ENCODE measurements at places on chromosomes 12 and 14.
A peak's percentile ranks its signal among the peaks of the same experiment; 100 is the strongest.

GRCh38 chr12:73225371-73225937, 953.3 kb downstream of the TRHDE start:
- no peak for DNase-seq

DNA sequence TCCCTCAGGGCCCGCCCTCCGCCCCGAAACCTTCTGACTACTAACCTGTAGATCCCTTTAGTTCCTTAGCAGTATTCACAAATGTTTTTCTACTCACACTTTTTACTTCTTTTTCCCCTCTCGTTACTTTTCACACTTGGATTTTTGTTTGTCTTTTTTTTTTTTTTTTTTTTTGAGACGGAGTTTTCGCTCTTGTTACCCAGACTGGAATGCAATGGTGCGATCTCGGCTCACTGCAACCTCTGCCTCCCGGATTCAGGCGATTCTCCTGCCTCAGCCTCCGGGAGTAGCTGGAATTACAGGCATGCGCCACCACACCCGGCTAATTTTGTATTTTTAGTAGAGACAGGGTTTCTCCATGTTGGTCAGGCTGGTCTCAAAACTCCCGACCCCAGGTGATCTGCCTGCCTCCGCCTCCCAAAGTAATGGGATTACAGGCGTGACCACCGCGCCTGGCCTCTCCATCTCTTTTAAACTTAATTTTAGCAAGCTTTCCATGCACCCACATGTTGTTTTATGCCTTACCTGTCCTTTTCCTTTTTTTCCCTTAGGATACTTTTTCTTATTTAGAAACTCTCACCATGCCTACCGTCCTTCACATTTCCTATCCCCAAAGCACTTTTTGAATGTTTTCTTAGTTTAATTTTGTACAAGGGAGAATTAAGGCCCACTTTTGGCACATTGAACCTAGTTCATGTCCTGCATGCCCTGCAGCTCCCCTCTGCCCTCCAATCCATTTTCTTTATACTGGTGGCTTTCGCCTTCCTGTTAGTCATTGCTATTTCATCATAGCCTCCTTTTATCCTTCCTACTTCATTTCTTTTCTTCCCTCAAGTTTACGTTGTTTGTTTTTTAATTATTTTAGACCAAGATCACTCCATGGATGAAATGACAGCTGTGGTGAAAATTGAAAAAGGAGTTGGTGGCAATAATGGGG, 1.1 kb downstream of the SP1 start:
- DNase-seq: peak; percentile 62

DNA sequence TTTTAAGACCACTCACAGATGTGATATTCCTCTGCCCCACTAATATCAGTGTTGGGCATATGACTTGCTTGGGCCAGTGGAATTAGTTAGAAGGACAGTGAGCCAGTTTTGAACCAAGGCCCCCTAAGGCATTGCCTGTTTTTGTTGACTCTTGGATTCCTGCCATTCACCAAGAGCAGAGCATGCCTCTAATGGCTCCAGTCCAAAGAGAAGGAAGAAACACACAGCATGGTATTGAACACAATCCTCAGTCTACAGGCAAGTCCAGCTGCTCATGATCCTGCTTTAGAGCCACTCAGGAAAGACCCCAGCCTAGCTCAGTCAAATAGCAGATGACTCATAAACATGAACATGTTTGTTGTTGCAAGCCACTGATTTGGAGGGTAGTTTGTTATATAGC, 1201.5 kb downstream of the BCL11B start:
- no peak for DNase-seq

DNA sequence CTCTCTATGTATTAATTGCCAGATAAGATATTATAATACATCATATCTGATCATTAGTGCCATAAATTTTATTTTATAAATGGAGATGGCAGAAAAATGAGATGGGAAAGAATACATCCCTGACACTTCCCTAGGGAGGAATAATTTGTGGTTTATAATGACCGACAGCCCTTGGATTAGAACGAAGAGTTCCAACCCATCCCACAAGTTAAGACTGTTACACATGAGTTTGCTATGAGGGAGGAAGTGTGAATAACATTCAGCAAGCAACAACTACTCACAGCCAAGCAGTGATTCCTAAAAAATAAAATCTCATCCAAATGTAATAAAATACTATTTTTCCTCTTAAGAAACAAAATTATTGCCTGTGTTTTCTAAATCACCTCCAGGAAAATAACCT, 299.0 kb downstream of the CCDC91 start:
- no peak for DNase-seq

GRCh38 chr12:110865521-110865920, 18.7 kb downstream of the CCDC63 start:
- DNase-seq: peak; percentile 49

DNA sequence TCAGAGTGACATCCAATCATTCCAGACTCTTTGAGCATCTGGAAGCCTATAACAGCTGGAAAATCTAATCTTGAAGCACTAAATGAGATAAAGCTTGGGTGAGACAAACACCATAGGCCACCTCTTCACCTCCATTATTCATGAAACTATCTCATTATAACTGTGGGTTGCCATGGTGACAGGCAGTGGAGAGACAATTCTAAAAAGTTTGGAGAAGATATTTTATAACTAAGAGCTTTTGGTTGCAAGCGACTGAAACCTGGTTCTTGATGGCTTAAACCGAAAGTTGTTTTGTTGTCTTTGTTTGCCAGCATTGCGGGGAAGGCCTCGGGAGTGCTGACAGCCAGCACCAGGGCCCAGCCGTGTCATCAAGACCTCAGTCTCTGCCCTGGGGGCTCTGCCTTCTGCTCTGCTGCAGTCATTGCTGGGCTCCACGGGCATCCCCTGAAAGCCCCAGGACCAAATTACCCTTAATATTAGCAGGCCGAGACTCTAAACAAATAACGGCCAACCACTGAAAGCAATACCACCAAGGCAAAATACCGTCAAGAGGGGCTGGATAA, 353.6 kb upstream of the SFSWAP start:
- DNase-seq: no peak

DNA sequence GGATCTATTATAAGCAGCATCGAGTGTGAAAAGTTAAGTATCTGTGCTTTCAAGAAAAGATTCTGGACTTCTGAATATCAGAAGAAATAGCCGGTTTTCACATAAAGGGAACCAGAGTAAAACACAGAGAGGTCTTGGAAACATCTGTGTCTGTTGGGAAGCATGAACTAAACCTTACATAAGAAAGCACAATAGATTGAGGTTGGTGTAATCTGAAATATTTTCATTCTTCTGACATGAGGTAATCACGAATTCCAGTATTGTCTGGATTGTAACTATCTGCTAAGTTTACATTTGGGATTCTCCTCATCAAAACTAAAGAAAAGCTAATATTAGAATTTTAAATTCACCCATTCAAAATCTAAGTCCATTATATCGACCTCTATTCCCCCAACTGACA, 161.3 kb downstream of the CPNE8 start:
- no peak for DNase-seq

DNA sequence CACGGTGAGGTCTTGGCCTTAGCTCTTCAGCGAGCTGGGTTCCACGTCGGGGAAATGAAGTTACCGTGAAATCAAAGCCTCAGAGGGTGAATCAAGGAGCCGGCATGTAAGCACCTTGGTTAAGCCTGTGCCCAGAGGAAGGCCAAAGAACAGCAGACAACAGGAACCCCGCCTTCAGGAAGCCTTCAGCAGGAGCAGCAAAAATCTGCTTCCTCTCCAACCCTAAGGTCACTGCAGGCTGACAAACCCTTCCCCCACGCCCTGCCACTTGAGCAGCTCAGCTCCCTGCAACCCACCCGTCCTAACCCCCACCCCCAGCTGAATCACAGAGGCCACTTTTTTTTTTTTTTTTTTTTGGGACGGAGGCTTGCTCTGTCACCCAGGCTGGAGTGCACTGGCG, 72.9 kb upstream of the LTA4H start:
- DNase-seq: peak; percentile 66

- no peak for DNase-seq
These were observed 5.2 kb upstream of the NRDE2 start for GRCh38 chr14:90336985-90337384.

GRCh38 chr14:92688434-92689375, 59.7 kb downstream of the LGMN start:
- DNase-seq: no peak

DNA sequence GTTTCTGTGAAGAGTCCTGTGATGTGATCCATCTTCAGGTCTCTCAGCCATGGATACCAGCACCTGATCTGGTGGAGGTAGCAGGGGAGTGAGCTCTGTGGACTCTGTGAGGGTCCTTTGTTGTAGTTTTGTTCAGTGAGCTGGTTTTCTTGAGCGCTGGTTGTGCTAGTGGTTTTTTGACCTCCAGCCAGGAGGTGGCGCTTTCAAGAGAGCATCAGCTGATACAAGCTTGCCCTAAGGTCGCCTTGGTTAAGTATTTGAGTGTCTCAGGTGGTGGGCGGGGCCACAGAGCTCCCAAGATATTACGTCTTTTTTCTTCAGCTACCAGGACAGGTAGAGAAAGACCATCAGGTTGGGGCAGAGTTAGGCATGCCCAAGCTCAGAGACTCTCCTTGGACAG, 139.7 kb downstream of the TTLL5 start:
- DNase-seq: peak; percentile 4

DNA sequence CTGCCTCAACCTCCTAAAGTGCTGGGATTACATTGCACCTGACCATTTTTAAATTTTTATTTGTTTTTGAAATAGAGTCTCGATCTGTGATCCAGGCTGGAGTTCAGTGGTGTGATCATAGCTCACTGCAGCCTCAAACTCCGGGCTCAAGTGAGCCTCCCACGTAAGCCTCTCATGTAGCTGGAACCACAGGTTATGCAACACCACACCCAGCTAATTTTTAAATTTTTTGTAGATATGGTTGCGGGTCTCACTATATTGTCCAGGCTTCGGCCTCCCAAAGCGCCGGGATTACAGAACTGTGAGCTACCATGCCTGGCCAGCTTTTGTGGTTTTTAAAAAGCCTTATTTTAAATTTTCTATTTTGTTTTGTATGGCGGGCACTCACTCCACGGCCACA, 2.2 kb upstream of the DRAM1 start:
- peak; percentile 53 for DNase-seq

DNA sequence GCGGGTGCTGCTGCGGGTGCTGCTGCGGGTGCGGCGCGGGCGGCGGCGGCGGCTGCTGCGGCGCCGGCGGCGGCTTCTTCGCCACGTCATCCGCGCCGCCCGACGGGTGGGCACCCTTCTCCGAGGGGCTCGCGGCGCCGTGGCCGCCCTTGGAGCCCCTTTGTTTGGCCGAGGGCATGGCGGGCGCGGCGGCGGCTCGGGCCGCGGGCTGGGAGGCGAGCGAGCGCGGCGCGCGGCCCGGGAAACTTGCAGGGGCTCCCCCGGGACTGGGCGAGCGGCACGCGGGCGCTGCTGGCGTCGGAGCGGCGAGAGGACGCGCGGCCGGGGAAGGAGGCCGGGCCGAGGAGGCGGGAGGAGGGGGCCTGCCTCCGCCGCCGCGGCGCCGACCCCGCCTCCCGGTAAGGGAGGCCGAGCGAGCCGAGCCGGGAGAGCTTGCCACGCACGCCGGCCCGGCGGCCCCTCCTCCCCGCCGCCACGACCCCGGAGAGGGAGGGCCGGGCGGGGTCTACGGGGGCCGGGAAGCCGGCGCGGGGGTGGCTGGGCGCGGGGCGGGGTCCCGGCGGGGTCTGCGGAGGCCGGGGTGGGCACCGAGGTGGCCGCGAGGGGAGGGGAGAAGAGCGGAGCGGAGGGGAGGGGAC, at the start of gene CKAP4:
Gene CKAP4, minus strand, starts transcription at position 347 of the 638 bp plus-strand sequence. Its CDS starts 169 bp downstream, at position 178.
- DNase-seq: peak; percentile 88

DNA sequence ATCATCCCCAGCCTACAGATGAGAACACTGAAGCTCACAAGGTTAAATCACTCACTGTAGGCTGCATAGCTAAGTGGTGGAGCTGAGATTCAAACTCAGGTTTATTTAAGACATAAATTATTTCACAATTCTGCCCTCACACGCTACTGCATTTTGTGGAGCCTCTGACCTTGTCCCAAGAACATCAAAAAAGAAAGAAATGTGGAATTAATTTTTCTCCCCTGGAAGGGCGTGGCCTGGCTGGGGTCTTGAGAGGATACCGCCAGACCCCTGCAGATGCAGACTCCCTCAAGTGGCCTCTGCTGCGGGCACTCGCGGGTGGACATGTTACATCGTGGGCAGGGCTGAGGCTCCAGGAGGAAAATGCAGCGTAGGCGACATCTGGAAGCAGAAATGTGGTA, 40.6 kb downstream of the LTBP2 start:
- DNase-seq: peak; percentile 69

DNA sequence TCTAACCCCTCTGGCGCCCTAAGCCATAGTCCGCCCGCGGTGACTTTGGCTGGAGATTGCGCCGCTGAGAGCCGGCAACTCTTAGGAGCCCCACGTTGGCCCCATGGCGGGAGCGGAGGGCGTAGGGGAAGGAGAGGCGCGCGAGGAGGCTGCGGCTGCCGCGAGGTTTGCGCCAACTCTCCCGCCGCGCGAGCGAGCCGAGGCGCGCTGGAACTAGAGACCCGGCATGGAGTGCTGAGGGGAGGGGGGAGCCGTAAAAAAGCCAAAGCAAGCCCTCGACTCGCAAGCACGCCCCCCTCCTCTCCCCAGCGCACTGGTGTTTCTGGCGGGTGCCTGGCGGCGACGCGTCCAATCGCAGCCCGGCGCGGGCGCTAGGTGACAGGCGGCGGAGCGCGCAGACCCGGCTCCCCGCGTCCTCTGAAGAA, at the start of gene SYT10:
Gene SYT10, minus strand, starts transcription at position 233 of the 425 bp plus-strand sequence. CDS start 297 bp downstream, outside the sequence.
- DNase-seq: no peak

DNA sequence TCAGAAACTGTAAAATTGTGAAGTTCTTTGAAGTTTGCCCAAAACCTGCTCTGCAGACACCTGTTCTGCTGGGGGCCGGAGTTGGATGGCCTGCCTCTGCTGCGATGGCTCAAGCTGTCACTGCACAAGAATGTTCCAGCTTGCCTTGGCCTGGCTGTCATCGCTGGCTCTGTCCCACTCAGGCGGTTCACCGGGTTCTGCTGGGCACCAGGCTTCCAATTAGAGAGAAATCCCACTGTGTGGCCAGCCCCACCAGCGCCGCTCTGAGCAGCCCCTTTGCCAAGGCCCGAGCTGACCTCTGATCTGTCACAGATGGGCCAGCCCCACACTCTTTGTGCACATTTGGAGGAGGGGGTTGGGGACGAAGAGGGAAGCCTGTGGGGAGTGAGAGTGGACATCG, 71.7 kb upstream of the GPATCH2L start:
- DNase-seq: no peak

GRCh38 chr14:70602254-70602653, 1.8 kb upstream of the MED6 start:
- DNase-seq: no peak
